SJSA1 (cell line): ENCODE measurements at places on chromosomes 2 and 18.

- no peak for DNase-seq
These were observed 241.0 kb upstream of the RBBP8 start for GRCh38 chr18:22691946-22692710.

DNA sequence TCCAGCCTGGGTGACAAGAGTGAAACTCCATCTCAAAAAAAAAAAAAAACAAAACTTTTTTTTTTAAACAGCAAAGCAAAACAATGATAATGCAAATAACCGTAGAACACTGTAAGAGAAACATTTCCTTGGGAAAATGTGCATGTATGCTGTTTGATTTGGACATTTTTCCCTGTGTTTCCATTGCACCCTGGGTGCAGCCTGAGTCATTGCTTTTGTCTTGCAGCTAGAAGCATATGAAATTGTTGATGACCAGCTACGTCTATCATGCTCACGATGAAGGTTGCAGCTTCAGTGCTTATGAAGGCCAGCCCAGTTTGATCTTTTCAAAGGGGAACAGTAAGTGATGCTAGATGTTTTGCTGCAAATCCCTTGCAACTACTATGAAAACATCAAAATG lies 41.5 kb downstream of the MOGAT1 start:
- no peak for DNase-seq

DNA sequence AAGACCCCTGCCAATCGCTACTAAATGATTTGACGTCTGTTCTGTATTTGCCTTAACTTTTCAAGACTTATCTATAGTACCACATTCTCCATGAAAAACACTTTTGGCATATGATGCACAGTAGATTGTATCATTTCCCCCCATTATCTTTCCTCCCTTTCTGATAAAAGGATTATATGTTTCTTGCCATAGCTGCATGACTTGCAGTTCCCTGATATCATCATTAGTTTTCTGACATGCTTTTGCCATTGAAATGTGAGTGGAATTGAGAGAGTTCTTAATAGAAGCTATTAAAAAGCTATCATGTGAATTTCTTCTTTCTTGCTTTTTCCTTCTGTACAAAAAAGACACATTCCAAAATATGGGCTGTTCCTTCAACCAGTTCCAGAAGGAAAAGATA lies 130.3 kb downstream of the TMEFF2 start:
- DNase-seq, result no peak

- DNase-seq, result no peak
These were observed 14.0 kb downstream of the SERTAD2 start for GRCh38 chr2:64639691-64640090.

- no peak for DNase-seq
These were observed 41.6 kb downstream of the FBXO48 start for GRCh38 chr2:68425503-68425902.

- DNase-seq, result no peak
These were observed 18.1 kb downstream of the NETO1 start for GRCh38 chr18:72849671-72850070.

DNA sequence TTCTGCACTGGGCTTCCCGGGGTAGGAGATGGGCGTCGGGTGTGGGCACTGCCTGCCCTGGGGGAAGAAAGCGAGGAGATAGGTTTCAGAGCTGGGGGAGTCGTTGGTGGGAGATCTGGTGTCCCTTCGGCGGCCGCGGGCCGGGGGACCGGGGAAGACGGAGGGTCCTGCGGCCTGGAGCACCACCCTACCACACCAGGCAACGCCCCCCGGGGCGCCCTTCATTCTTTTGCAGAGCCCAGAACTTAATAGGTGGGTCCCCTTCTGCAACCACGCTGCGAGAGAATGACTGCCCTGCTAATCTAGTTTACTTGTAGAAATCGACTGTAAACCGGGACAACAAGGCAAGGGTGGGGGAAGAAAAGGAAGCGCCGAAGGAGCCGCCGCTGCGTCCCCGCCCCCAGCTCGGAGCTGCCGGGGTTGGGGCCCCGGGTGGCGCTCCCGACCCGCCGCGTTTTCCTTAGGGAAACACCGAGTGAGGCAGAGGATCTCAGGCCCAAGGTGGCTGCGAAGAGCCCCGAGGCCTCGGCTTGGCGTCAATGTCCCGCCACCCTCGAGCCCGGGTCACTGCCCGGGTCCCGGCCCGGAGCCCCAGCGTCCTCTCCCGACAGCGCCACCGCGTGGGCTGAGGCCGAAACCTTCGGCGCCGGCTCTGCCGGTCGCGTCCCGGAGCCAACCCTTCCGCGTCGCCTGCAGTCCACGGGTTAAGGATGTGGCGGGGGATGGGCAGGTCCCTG lies 5.4 kb upstream of the SATB2 start:
- DNase-seq, result peak; percentile 78

DNA sequence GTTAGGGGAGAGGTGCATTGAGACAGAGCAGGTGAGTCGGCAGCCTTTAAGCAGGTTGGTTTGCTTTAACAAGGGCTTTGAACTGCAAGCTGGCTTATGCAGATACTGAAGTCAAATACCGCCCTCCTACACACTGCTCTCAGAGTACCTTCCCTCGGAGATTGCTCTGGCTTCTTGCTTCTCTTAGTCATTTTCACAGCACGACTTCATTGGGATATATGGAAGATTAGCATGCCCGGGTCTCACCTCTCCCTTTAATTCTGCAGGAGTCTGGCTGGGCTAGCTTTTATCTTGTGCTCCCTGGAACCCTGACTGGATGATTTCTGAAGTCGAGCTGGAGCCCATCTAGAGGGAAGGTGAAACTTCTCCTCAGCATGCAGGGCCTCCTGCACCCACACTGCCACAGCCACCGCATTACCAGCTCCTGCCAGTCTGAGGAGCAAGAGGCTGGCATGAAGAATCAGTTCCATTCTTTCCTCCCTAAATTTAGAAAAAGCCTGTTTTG lies 395.5 kb upstream of the HNRNPA3 start:
- no peak for DNase-seq

DNA sequence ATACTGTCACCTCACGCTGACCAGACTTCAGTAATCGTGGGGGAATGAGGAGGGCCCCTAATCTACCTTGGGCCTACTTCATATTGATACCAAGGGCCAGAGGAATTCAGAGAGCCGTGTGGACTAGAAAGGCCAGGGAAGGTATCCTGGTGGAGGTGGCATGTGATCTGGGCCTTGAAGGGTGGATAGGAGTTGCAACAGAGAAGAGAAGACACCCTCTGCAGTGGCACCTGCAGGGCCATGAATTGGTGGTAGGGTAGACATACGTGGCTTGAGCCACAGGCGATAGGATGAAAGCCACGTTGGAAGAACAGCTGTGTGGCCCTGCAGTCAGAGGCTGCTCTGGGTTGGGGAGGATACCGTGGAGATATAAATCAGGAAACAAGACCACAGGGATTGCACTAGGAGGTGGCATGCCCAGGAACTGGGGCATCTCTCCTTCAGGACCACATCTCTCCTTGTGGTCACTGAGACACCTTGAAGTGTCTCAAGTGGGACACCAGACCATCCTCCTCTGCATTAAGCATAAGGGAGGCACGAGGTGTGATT lies 141.4 kb downstream of the CYP26B1 start:
- DNase-seq, result no peak

GRCh38 chr2:17736989-17737388 lies 16.6 kb downstream of the SMC6 start:
- no peak for DNase-seq

GRCh38 chr2:28269019-28269784 lies 123.5 kb upstream of the FOSL2 start:
- peak; percentile 29 for DNase-seq

GRCh38 chr18:5982332-5982731 lies 87.0 kb upstream of the TMEM200C start:
- no peak for DNase-seq

DNA sequence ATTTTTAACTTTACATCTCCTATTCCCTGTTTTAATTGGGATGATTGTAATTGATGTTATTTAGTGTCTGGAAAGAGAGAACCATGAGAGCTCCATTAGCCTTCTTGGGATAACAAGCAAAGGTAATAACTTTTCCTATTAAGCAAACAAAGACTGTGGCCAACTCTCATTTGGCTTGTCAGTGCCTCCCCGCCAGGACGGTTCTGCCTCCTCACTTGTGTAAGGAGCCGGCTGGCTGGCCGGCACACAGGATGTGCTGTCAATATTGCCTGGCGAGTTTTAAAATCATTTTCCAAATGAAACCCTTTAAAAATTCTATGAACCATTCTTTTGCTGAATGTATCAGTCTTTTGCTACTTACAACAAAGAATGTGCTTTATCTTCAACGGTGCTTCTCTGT lies 898.3 kb downstream of the CPS1 start:
- DNase-seq, result no peak

GRCh38 chr18:73758446-73758845 lies 389.2 kb downstream of the FBXO15 start:
- no peak for DNase-seq

DNA sequence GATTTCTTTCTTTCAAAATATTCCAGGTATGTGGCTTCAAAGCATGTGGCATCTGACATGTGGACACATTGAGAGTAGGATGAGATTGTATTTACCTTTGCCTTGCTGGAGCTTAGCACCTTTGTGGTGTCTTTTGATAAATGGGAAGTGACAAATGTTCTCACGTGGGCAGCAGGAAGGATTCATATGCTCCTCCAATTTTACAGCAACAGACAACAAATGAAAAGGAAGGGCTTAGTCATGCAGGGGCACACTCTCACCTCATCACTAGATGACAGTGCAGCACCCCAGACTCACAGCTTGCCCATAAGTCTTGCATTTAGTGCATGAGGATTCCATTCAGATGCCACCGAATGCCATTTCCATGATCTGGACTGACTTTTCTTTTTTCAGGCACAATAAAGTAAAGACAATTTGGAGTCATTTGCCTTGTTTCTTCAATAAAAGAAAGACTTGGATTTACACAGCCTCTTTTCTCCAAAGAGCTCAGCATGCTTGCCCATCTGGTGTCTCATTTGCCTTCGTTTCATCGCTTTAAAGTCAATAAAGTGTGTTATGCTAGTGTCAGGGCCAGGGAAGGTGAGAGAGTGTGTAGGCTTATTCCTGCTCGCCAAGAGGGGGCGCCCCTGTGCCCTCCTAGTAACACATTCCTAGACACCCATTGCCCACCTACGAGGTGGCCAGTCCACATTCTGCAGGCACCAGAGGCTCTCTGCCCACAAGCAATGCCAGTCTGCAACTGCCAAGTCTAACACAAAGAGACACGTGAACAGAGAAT lies 39.6 kb upstream of the DAPL1 start:
- DNase-seq, result no peak

GRCh38 chr2:218322768-218323525 lies 30.6 kb upstream of the TMBIM1 start:
- peak; percentile 80 for DNase-seq

- DNase-seq, result no peak
These were observed 163.1 kb upstream of the KLHL29 start for GRCh38 chr2:23221901-23222300.

GRCh38 chr18:2325308-2325849 lies 245.9 kb downstream of the METTL4 start:
- no peak for DNase-seq

- no peak for DNase-seq
These were observed 113.0 kb downstream of the TGFA start for GRCh38 chr2:70440621-70441020.

GRCh38 chr2:48715956-48716355 lies 39.6 kb downstream of the LHCGR start:
- no peak for DNase-seq

GRCh38 chr2:235535423-235536130 lies 41.7 kb downstream of the AGAP1 start:
- DNase-seq, result no peak

DNA sequence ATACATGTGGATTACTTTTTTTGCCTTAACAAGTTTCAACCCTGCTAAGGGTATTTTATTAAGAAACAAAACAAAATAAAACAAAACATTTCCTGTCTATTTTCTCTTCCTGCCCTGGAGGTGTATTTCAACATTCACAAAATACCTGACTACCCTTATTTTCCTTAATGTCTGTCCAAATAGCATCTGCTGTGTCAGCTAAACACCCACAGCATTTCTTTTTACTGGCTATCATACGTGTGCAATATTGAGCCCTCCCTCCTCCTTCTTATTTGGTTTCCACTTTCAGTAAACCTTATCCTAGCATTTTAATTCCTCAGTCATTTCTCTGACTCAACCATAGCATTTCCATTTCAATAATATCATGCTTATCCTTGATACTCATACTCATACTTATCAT lies 1420.0 kb upstream of the ZEB2 start:
- no peak for DNase-seq

DNA sequence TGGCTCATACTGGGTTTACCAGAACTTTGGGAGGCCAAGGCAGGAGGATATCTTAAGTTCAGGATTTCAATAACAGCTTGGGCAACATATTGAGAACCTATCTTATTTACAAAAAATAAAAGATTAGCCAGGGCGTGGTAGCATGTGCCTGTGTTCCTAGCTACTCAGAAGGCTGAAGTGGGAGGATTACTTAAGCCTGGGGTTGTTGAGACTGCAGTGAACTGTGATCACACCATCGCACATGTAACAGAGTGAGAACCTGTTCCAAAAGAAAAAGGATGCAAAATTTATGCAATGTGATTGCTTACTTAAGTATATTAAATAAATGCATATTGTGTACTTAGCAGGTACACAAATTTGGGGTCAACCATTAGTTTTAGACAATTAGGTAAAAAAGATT lies 768.9 kb upstream of the CDH7 start:
- DNase-seq, result no peak

- DNase-seq, result no peak
These were observed 292.6 kb downstream of the FSIP2 start for GRCh38 chr2:186031229-186031628.

DNA sequence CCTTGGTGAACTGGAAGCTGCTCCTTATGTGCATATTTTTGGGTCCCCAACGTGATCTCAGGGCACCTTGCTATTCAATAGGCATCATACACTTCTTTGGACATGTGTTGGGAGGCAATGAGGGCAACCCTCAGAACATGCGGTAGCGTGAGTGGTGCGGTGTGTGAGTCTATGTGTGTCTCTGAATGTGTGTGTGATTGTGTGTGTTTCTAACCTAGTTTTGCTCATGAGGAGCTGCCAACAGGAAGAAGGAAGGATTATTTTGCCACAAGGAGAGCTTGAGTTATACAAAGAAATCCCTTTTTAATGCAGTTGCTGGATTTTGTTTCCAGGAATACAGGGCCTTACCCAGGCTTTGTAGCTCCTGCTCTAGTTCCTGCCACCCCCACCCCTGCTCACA lies 75.8 kb upstream of the ITGA6 start:
- no peak for DNase-seq

DNA sequence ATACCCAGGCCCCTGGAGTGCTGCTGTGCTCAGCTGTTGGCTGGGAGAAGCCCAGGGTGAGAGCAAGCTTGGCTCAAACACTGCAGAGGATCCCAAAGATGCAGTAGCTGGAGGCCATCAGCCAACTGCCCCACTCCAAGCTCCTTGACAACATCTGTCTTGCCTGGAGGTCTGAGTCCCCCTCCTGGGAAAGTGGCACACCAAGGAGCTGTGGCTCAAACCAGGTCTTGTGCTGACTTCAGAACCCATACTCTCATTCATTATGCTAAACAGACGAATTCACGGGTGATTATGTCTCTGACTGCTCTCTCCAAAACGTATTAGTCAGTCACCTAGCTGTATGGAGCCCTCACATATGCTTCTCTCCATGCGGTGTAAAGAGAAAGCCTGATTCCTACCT lies 206.1 kb downstream of the TTC32 start:
- DNase-seq, result no peak

GRCh38 chr2:100237770-100238169 lies 84.5 kb downstream of the LONRF2 start:
- DNase-seq, result no peak

GRCh38 chr2:176088048-176088936 lies 4.2 kb upstream of the HOXD13 start:
- peak; percentile 61 for DNase-seq

- DNase-seq, result peak; percentile 32
These were observed 101.4 kb upstream of the RAB6C start for GRCh38 chr2:129877795-129878775.

GRCh38 chr2:234288974-234289455 lies 207.9 kb downstream of the ARL4C start:
- DNase-seq, result peak; percentile 59
